Fibroblast of skin of right biceps (primary cell): ENCODE measurements at places on chromosomes 6 and 20.

GRCh38 chr6:1724124-1724523 is 114.4 kb downstream of the FOXC1 start:
- no peak for DNase-seq

- peak; percentile 18 for DNase-seq
These were observed 303.7 kb downstream of the ESR1 start for GRCh38 chr6:152110886-152111820.

GRCh38 chr6:143007646-143008045 is 53.0 kb upstream of the AIG1 start:
- DNase-seq: peak; percentile 27

DNA sequence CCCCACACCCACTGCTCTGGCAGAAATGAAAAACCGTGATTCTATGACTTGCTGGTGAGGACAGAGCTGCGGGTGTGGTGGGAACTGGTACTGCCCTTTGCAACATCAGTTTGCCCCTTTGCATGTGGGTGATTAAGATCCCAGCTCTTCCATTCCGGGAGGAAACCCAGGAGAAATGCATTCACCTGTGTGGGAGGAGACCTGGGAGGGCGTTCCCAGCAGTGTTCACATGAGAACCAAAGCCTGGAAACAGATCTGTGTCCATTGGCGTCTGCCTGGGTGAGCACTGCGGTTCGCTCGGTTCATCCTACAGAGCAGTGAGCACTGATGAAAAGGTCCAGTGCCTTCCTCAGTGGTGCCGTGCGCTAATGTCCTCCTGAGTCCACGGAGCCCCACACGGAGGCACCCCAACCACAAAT is 89.7 kb downstream of the SMOC2 start:
- DNase-seq: no peak

- no peak for DNase-seq
These were observed 17.6 kb upstream of the POU3F2 start for GRCh38 chr6:98816799-98817198.

- DNase-seq: no peak
These were observed 516.4 kb upstream of the ARID1B start for GRCh38 chr6:156260815-156261214.

GRCh38 chr6:16343593-16343992 is 105.2 kb downstream of the GMPR start:
- no peak for DNase-seq

- DNase-seq: no peak
These were observed 60.7 kb downstream of the CEBPB start for GRCh38 chr20:50251383-50251748.

GRCh38 chr6:45543298-45544235 is 165.8 kb upstream of the SUPT3H start:
- DNase-seq: peak; percentile 86

GRCh38 chr6:142744836-142745235 is 200.1 kb downstream of the HIVEP2 start:
- peak; percentile 50 for DNase-seq

GRCh38 chr20:15582146-15582760 is 991.0 kb downstream of the KIF16B start:
- peak; percentile 50 for DNase-seq
